Lung (tissue), 17 donors: ENCODE measurements at places on chromosomes 2 and 18. TPM values are rescaled to one million over a fixed set of nuclear protein-coding genes. Genes with fewer than 3 reads are reported as not detected.

Gene NRP2
- total RNA-seq: 125 TPM

Gene CBLN2
- total RNA-seq: not detected

Gene MALL
- 123 TPM for total RNA-seq

Gene TMEM182
- 3.7 TPM for total RNA-seq
